ENCODE measurements at places on chromosomes 16 and 17.
A peak's percentile ranks its signal among the peaks of the same experiment; 100 is the strongest.

- DNase-seq, result no peak
These were observed 3.8 kb downstream of the IST1 start for GRCh38 chr16:71899171-71899570.

DNA sequence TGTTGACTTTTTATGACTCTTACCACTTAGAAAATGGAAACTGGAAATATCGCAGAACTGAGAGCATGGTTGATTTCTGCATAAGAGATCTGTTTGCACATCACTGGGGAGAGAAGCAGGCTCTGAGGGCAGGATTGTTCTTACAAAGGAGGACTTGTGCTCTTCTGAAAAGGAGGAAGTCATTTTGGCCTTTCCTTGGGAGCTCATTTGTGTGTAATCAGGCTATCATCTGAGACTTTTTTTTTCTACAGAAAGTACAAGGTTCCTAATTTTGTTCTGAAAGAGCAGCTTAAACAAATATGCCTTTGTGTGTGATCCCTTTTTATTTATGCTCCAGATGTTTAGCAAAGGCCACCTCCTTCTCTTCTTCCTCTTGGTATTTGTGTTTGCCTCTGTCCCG lies 145.7 kb upstream of the CACNG5 start:
- no peak for DNase-seq

GRCh38 chr17:62705156-62705777 lies 77.8 kb downstream of the MRC2 start:
- peak; percentile 6 for DNase-seq

DNA sequence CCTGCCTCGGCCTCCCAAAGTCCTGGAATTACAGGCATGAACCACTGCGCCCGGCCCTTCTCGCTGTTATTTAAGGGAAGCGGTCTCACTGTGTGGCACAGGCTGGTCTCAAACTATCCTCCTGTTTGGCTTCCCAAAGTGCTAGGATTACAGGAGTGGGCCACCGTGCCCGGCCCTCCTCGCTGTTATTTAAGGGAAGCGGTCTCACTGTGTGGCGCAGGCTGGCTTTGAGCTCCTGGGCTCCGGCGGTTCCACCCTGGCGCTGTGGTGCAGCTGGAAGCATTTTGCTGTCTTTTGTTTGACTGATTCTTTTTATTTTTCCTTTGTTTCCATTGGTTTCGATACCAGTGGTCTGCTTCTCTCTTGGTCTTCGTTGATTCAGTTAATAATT lies 40.7 kb downstream of the FOXK2 start:
- no peak for DNase-seq

DNA sequence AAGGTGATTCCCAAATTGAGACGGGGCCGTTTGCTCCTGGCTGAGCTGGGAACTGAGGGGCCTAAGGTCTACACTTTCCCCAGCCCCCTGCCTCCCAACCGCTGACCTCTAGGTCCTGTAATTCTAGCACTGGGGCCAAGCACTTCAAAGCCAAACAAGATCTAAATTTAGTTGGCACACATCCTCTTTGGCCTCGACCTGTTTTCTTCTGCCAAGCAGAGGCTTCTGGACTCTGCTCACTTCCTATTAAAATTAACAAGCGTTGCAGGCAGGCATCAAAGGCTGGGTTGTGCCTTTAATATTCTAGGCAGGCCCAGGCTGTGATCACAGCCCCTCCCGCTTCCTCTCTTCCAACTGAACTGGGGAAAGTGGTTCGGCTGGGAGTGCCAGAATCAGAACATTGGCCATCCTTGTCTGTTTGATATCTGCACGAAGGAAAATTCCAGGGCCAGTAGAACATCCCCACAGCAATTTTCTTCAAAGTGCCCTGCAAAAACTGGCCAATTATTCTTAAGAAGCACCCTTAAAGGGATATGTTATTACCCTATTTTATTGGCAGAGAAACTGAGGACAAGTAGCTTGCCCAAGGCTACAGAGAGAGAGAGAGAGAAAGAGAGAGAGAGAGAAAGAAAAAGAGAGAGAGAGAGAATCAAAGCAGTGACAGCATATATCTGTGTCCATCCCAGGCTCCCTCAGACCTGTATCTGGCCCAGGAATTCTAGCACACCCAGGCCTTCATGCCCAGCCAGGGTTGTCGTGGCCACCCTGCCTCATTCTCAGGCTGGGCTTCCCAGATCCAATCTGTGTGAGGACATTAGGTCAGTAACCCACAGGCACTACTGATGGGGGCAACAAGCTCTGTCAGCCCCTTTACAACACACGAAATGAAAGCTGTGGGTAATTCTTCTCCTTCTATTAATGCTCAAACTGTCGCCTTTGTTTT lies 12.8 kb upstream of the MT4 start:
- DNase-seq, result no peak

DNA sequence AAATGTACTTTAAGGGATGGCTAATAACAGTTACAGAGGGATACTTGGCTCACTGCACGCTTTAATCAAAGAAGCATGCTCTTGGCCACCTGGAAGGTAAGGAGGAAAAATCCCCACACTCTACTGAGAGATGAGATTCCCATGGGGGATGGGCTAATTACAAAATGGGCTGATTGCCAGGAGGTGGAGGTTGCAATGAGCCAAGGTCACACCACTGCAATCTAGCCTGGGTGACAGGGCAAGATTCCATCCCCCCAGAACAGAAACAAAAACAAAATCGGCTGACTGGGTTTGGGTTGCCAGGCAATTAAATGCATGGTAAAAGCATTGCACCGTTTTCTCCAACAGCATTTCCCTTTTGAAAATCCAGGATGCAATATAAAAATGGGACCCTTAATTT lies 18.0 kb downstream of the N4BP1 start:
- no peak for DNase-seq

- DNase-seq, result no peak
These were observed 26.3 kb downstream of the ERN1 start for GRCh38 chr17:64103391-64104364.

DNA sequence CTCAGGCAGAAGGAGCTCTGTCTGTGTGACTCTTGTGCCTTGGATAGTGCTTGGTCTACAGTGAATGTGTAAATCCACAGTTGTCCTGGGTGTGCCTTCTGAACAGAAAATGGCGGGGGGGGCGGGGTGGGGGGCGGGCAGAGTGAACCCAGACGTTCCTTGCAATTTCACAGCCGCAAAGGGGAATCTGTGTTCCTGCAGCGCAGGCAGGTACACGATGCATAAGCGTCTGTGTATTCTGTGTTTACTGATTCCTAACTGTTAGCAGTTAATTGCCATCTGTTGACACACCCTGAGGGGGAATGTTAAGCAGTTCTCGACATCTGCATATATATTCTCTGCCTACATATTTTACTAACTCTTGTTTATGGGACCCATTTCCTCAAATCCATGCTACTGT lies 123.5 kb upstream of the ZFHX3 start:
- DNase-seq, result no peak

- DNase-seq, result no peak
These were observed 7.1 kb upstream of the CNP start for GRCh38 chr17:41959336-41960095.

DNA sequence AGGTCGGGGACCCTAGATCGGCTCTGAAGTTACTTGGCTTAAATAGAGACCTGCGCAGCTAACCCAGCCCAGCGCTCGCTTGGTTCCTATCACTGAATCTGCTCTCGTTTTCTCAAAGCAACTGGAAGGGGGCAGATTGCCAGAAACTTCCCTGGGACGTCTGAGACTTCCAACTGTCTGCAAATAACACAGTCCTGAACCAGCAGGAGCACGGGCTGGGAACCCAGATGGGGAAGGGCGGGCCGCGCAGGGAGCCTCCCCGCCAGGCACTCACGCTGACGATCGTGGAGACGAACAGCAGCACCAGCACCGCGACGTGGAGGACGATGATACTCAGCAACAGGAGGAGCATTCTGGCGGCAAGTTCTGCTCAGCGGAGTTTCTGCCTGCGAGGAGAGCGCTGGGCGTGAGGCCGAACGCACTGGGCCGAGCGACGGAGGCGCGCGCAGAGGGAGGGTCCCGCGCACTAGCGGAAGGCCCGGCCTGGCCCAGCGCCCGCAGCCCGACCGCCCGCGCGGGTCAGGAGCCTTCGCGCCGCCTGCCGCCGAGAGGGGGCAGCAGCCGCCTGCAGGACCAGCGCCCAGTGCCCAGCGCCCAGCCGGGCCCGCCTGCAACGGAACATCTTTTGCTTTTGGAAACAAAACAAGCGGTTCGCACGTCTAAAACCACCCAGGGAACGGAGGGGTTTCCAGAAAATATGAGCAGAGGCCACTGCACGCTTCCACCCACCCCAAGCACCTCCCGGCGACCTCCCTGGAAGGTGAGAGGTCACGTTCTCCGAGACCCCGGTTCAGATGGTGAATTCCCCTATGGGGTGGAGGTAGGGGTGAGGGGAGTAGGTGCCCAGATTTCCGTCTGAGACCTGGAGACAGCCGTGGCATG lies 4.5 kb downstream of the PMP22 start:
- peak; percentile 96 for DNase-seq

GRCh38 chr16:29784901-29785500 lies 5.5 kb upstream of the KIF22 start:
- peak; percentile 94 for DNase-seq

GRCh38 chr17:30421592-30421991 lies 42.9 kb downstream of the CPD start:
- DNase-seq, result no peak

GRCh38 chr17:65865715-65866425 lies 304.4 kb upstream of the AXIN2 start:
- no peak for DNase-seq

- no peak for DNase-seq
These were observed 366.9 kb downstream of the SLC39A11 start for GRCh38 chr17:72725433-72726068.

GRCh38 chr16:70476272-70477020 lies 22.1 kb downstream of the FCSK start:
- no peak for DNase-seq

- DNase-seq, result no peak
These were observed 24.0 kb downstream of the PIK3R5 start for GRCh38 chr17:8941520-8941919.

- no peak for DNase-seq
These were observed 86.3 kb downstream of the WNT3 start for GRCh38 chr17:46732160-46732559.

DNA sequence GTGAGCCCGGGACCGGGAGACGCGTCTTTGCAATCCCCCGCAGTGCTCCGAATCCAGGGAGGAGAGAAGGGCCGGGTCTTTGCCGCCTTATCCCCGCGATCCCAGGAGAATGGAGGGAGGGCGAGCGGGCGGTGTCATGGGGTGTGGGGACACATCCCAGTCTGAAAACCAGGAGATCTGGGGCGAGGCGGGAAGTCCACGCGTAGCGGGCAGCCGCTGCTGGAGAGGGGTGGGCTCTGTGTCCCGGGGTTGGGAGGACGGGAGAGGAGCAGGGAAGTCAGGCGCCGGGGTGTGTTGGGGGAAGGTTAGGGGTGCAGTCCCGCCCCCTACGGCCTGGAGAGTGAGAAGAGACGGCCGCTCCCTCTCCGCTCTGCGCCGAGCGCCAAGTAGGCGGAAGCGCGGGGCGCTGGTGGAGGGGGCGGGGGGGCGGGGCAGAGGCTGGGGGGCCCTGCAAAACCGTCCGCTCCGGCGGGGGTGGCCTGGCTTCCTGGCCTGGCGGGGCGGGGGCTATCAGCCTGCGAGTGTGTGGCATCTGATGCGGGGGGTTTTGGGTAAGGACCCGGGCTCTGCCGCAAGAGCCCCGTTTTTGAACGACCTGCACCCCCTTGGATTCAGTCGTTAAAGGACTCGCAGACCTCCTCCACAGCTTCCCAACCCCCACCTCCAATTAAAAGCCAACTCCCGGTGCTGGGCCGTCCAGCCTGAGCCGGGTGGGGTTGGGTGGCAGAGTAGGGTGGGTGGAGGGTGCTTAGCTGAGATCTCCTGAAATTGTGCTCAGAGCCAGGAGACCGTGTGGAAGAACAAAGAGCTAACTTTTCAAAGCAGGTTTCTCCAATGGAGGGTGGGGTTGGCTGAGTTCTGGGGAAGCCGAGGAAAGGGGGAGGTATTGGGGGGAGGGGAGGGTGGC lies 654 bp downstream of the LASP1 start:
- DNase-seq, result peak; percentile 88

GRCh38 chr17:75490173-75490743 lies 25.1 kb downstream of the CASKIN2 start:
- no peak for DNase-seq

DNA sequence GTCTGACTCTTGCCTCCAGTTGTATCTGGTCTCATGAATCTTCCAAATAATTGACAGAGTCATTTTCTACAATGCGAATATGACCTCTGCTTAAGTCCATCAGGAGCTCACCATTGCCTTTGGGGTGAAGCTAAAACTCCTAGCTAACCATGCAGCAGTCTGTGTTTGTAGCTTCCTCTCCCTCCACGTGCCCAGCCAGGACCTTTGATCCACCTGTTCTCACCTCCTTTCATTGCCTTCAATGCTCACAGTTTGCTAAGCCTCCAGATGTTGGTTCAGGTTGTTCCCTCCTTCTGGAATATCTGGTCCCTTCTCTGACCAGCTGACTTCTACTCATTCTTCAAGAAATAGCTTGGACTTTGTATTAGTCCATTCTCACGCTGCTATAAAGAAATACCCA lies 23.0 kb downstream of the BMERB1 start:
- DNase-seq, result no peak

DNA sequence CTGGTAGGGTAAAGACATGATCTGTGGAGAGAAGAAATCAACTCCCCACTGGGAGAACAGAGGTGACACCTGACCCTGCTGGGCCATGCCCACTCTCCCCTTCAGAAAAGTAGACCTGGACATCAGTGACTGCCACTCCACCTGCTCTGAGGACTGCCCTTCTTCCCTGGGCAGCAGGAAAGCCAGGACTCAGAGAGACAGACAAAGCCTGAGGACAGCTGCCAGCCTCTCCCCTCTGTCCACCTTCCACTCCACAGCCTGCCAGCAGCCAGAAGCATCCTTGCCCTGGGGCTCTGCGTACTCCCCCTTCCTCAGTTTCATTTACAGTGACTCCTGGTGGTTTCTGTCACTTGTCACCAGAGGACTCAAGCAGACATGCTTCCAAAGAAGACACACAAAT lies 24.5 kb downstream of the ZDHHC7 start:
- DNase-seq, result no peak

- DNase-seq, result no peak
These were observed 31.6 kb upstream of the BCAS3 start for GRCh38 chr17:60645918-60646523.

DNA sequence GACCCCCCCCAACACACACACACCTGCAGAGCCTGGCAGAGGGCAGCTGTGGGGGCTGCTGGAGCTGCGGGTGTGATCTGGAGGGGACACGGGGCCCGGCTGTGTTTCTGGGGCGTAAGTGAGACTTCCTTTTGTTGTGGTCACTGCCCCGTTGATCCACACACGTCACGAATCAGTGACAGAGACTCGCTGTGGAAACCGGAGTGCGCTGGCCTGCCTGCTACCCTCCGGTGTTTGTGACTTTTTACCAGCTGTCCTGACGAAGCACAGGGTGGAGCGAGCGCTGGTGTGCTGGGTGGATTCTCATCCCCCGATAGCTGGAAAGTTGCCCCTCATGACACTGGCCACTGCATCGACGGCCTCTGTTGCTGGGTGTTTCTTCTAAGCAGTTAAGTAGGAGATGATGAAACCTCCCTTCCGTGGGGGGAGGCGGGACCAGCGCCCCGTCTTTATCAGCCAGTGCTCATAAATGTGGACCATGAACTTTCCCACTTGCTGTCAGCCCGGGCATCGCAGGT lies 2.3 kb downstream of the METRNL start:
- DNase-seq, result peak; percentile 83
